ENCODE measurements at places on chromosomes 1 and 21.
A peak's percentile ranks its signal among the peaks of the same experiment; 100 is the strongest.

DNA sequence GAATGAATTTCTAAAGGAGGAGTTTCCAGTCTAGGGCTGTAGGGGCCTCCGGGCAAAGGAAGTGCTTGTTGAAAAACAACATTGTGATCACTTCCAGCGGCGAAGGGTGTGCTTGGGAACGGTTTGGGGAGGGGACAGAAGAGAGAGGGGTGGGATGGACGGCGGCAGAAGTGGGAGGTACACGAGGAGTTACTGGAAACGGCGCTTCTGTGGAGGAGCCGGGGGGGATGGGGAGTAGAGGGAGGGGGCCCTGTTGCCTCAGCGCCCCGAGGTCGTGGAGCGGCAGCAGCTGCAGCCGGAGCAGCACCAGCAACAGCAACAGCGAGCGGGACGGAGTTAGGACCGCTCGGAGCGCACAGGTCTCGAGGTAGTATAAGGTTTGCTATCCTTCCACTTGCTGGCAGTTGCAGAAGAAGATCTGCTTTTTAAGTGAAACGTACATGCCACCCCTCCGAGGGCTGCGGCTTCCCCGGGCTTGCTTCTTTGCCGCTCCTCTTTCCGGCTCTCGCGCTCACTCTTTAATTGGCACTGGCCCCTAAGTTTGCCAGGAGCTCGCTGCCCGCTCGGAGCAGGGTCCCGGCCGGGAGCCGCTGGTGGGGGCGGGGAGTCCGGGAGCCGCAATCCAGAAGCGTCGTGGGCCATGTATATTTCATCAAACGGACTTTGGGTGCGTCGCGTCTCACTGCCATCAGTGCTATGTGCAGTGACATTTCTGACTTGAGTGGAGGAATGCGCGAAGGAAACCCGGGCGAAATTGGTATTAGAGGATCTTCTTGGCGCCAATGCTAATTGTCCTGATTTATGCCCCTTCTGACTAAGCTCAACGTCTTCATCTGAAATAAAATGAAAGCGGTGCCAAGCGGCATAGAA, 771 bp upstream of the NTNG1 start:
- no peak for DNase-seq

- DNase-seq, result no peak
Observed at GRCh38 chr1:41740630-41741239, 178.0 kb downstream of the HIVEP3 start.

DNA sequence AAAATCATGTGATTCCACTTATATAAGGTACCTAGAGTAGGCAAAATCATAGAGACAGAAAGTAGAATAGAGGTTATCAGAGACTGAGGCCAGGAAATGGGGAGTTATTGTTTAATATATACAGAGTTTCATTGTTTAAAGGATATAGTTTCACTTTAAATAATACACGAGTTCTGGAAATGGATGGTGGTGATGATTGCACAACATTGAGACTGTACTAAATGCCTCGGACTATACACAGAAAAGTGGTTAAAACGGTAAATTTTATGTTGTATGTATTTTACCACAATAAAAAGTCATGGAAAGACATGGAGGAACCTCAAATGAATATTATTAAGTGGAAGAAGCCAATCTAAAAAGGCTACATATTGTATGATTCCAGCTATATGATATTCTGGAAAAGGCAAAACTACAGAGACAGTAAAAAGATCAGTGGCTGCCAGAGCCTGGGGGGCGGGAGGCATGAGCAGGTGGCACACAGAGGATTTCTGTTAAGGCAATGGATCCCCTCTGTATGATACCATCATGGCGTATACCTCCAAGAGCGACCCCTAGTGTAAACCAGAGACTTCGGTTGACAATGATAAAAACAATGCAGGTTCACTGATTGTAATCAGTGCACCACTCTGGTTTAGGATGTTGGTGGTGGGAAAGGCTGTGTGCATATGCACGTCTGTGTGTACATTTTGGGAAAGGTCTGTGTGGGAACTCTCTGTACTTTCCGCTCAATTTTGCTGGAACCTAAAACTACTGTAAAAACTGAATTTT, 7.5 kb downstream of the C1orf198 start:
- no peak for DNase-seq

- DNase-seq, result peak; percentile 8
Observed at GRCh38 chr1:1085171-1085841, 11.2 kb upstream of the RNF223 start.

- no peak for DNase-seq
Observed at GRCh38 chr1:64343105-64343822, 126.7 kb upstream of the CACHD1 start.

DNA sequence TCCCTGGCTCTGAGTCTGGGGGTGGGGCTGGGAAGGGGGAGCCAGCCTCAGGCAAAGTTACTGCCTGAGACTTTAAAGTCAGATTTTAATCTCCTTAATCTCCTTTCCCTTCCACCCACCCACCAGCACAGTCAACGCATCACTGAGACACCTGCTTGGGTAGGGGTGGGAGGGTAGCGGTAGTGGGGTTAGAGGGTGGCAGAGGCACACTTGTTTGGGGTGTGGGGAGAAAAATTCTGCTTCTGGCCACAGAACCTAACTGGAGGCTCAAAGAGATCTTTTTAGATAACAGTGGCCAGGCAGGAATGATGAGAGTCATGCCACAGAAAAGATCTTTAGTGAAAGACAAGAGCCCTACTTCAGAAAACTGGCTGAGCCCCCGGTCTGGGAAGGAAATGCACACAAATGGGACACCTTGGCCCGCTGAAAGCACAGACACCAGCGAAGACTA, 44.1 kb downstream of the CD247 start:
- DNase-seq, result no peak

GRCh38 chr1:151711044-151711800, 5.4 kb downstream of the CELF3 start:
- DNase-seq, result no peak

- DNase-seq, result peak; percentile 61
Observed at GRCh38 chr1:8374812-8375211, 56.9 kb downstream of the SLC45A1 start.

GRCh38 chr1:196896355-196896754, 8.5 kb downstream of the CFHR4 start:
- DNase-seq, result no peak

Measured in NAMALWA (cell line).